NCI-H82 (cell line): ENCODE measurements at places on chromosomes 11 and 22.

- no peak for DNase-seq
Measured at GRCh38 chr11:15374418-15374817, 259.7 kb downstream of the INSC start.

GRCh38 chr11:128876133-128876650 lies 9.1 kb upstream of the KCNJ1 start:
- no peak for DNase-seq

- no peak for DNase-seq
Measured at GRCh38 chr11:47366020-47366490, 12.3 kb downstream of the SPI1 start.

- DNase-seq = no peak
Measured at GRCh38 chr22:43110927-43111623, 525 bp downstream of the BIK start.

GRCh38 chr22:17035246-17035645 lies 27.2 kb upstream of the GAB4 start:
- DNase-seq = no peak

- peak; percentile 26 for DNase-seq
Measured at GRCh38 chr11:117720061-117720511, 76.9 kb downstream of the DSCAML1 start.

GRCh38 chr22:31343235-31344191 lies 2.6 kb downstream of the PATZ1 start:
- DNase-seq = peak; percentile 87

DNA sequence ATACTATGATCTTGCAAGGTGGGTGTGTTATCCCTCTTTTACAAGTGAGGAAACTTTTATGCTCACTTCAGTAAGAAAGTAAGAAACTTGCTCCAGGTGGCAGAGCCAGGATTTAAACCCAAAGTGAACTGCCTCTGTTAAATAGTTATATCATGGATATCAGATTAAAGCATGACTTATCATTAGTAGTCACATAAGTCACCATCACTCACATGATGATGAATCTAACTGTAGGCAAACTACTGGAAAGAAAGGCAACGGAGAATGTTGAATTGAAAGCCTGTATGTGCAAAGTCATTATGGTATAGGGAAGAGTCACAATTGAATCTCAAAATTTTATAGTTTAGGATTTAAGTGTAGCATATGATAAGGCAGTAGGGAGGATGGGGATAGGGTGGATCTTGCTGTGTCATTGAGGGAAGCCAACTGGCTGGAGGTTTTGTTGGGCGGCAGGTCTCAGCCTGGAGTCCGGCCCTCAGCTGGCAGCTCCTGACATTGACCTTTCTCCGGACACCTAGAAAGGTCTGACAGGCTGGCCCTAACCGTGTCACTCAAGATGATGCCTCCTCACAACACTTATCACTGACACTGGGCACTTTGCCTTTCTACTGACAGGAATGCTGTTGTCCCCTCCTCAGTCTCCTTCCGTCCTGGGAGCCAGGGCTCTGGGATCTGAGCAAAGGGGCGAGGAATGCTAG lies 98.3 kb downstream of the EMSY start:
- DNase-seq = no peak

DNA sequence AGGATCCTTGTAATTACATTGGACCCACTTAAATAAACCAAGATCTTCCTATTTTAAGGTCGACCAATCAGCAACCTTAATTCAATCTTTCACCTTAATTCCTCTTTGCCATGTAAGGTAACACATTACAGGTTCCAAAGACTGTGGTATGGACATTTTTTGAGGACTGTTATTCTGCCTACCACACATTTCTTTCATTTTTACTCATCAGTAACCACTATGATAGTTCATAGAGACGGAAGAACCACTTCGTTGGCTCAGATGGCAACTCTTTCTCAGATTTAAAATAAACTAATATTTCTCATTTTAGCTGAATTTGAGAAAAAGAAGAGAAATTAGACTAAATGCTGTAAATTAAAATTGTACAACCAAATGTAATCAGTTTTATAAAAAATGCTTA lies 96.3 kb downstream of the PAX6 start:
- no peak for DNase-seq

GRCh38 chr11:82701847-82702520 lies 31.7 kb downstream of the FAM181B start:
- peak; percentile 65 for DNase-seq

GRCh38 chr11:119173453-119173852 lies 4.9 kb downstream of the NLRX1 start:
- no peak for DNase-seq

GRCh38 chr22:36340621-36341020 lies 47.1 kb downstream of the MYH9 start:
- no peak for DNase-seq

- DNase-seq = peak; percentile 26
Measured at GRCh38 chr11:48184452-48184851, 32.2 kb upstream of the OR4B1 start.

- no peak for DNase-seq
Measured at GRCh38 chr22:48806227-48806781, 1021.4 kb downstream of the BRD1 start.

GRCh38 chr22:18023509-18024275 lies 669 bp downstream of the MICAL3 start:
- peak; percentile 73 for DNase-seq

DNA sequence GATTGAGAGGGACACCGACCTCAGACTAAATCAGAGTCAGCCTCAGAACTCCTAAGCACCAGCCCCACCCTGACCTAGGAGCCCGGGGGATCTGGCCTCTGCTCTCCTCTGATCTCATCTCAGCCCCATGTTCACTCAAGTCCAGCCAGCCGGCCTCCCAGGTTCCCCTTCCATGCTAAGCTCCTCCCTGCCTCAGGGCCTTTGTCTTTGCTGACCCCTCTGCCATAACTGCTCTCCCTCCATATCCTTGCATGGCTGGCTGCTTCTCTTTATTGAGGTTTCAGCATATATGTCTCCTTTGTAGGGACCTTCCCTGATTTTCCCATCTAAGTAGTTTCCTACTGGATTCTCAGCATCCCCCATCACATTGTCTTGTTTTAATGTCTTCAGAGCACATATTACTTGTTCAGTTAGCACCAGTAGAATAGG lies 780 bp upstream of the SLC15A3 start:
- no peak for DNase-seq

DNA sequence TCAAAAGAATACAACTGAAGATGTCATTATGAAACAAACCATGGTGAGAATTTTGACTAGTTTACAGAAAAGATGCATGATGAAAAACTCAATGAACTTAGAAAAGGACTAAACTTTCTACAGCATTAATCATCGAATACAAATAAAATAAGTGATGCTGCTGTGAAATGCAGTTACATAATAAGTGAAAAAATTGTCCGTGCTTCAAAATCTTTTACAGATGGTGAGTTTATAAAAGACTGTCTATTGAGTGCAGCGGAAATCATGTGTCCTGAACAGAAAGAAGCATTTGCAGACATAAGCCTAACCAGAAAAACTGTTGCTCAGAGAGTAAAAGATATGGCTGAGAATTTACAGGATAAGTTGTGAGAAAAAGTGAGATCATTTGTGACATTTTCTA lies 33.8 kb downstream of the NEAT1 start:
- no peak for DNase-seq

DNA sequence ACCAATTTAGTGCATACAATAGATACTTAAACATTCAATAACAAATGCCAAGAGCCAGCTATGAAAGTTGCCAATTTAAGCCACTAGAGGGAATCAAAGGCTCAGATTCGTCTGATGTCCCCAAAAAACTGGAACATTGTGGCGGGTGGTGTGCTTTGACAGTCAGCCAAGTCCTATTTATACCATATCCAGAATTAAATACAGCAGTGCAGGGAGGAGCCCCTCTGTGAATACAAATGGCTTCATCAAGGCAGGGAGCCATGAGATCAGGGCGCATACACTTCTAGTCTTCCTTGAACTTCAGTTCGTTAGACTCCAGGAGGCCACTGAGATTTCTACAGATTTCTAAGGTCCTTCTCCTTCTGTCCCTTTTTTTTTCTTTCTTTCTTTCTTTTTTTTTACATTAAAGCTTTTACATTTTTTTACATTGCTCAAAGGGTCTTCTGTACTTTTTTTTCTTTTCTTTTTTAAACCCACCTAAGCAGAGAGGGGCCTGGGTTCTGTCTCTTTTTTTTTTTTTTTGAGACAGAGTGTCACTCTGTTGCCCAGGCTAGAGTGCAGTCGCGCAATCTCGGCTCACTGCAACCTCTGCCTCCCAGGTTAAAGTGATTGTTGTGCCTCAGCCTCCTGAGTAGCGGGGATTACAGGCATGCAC lies 41.5 kb upstream of the HSPA8 start:
- peak; percentile 74 for DNase-seq

DNA sequence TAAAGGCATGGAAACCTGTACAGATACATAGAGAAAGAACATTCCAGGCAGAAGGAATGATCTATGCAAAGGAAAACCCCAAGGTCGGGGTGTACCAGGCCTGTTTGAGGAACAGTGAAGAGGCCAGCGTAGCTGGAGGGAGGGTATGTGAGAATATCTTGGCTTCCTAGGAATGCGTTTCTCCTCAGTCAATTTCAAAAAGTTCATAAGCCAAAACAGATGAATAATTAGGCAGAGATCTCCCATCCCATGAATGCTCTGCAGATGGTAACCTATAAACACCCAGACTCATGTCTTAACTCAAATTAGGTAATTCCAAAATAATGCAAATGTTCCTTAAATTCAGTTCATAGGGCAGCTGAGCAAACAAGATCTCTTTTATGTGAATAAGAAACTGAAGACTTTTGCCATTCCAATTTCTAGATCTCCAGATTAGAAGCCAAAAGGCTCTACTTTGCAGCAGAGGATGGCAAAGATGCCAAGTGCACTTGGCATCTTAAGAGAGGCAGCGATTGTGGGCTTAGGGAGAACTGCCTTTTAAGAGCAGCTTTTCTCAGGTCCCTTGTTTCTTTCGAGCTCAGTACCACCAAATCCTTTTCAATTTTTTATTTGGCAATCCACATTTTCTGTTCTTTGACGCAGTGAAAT lies 13.2 kb downstream of the FAM118B start:
- DNase-seq = no peak

DNA sequence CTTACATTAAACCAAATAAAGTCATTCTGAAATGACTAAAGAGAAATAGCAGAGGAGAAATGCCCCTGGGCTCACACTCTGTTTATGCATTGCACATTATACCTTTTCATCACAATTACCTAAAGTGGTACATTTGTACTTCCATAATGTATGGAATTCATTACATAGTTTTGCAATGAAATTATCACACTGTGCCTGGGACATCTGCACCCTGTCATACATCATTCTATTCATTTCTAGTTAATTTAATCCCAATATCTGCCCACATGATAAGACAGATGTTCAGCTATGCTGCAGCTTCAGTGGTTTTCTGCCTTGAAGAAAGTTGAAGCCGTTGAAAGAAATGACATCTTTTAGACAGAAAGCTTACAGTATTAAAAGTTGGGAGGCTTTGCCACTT lies 580.0 kb downstream of the SOX6 start:
- DNase-seq = no peak

- no peak for DNase-seq
Measured at GRCh38 chr22:36726007-36726380, 22.4 kb upstream of the CACNG2 start.

DNA sequence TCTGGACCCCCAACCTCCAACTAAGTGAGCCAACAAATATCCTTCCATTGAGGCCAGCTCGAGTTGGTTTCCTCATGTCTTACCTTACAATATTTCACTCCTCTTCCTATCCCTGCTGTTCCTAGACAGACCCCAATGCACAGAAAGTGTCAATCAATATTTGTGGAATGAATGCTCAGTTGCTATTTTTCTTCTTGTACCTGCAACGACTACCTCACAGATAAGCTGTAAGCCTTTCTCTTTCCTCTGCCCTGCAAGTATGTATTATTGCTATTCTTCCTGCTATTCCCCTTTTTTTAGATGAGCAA lies 26.8 kb upstream of the CREB3L1 start:
- no peak for DNase-seq

- peak; percentile 95 for DNase-seq
Measured at GRCh38 chr22:35148381-35148780, 82.4 kb downstream of the ISX start.

- DNase-seq = peak; percentile 40
Measured at GRCh38 chr11:2399488-2400068, 972 bp upstream of the TSSC4 start.

DNA sequence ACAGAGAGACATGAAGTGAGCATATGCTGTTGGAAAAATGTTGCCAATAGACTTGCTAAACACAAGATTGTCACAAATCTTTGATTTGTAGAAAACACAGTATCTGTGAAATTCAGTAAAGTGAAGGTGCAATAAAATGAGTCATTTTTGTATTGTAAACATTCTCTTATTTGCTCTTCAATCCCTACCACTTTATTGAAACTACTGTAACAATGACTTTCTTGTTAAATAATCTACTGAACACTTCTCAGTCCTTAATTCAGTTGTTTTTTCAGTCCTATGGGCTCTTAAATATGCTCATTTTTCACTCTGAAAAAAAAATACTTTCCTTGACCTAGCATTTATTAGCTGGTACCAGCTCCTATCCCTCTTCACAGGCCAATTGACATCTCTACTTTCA lies 531.9 kb downstream of the DLG2 start:
- no peak for DNase-seq

DNA sequence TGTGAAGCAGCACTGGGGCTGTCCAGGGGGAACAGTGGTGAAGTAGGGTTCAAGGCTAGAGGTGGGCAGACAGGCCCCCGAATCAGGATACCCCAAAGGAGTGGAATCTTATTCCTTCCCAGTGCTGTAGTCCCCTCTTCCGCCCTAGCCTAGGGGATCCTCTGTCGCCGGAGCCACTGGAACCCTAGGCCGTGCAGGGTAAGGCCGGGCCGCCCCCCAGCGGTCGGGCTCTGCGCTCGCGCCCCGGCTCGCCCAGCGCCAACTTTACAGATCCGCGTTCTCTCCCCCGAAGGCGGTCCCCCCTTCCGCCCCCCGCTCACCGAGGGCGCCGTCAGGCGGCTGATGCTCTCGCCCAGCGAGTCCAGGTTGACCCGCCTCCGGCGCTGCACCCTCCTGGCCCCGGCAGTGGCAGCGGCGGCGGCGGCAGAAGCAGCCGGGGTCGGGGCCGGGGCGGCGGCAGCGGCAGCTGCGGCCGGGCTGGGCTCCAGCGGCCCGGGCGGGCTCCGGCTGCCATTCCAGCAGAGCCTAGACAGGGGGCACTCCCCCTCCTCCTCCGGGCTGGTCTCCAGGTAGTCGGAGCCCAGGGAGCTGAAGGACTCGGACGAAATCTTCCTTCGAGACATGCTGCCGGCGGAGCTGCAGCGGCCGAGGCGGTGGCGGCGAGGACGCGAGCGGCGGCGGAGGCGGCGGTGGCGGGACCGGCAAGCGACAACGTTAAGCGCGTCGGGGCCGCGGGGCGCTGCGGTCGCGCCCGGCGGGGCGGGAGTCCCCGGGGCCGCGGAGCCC lies 650 bp downstream of the GUCY1A2 start:
- peak; percentile 86 for DNase-seq
